ENCODE measurements at places on chromosomes 6 and 20.
A peak's percentile ranks its signal among the peaks of the same experiment; 100 is the strongest.

DNA sequence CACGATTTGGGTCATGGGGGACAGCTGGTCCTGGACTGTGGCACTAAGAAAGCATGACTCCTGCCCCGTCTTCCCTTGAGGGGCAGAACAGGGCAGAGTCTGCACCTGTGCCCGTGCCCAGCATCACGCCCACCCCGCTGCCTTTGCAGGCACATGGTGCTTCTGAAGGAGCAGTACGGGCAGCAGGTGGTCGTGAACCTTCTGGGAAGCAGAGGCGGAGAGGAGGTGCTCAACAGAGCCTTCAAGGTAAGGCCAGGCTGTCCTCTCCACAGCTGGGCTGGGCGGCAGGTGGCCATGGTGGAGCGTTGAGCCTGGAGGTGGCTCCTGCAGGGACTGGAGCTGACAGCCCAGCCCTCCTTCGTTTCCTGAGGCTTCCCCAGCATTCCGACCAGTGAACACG is 77.4 kb downstream of the SYNJ2 start:
- no peak for DNase-seq

DNA sequence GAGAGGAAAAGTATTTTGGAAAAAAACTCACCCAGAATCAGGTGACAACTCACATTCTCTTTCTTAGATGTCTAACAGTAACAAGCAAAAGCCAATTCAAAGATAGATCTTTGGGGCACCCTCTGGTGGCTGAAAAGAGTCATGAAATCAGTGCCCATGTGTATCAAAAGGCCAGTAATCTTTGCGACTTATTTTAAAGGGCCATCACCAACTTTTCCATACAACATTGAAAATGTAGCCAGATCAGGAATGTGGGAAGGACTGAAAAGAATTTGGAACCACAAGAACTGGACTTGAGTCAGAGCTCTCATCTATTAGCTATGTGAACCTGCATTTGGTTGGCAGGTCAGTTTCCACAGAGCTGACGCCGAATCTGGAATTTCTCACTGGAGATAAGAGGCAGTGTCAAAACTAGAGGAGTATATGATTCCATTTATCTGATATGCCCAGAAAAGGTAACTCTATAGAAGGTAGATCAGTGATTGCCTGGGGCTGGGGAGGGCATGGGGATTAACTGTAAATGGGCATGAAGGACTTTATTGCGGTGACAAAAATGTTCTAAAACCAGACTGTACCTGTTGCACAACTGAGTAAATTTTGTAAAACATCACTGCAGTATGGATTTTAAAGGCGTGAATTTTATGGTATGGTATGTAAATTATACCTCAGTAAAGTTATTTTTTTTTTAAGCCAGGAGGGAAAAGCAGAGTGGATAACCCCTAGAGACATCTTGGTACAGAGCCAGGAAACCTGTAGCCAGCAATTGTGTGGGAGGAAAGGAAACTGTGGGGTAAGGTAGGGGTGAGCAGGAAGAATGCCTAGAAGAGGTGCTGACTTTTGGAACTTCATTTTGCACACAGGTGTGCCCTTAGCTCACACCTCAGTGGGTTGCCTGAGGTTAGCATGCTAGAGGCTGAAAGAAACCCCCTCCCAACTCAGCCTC is 117.1 kb upstream of the ASF1A start:
- peak; percentile 27 for DNase-seq

DNA sequence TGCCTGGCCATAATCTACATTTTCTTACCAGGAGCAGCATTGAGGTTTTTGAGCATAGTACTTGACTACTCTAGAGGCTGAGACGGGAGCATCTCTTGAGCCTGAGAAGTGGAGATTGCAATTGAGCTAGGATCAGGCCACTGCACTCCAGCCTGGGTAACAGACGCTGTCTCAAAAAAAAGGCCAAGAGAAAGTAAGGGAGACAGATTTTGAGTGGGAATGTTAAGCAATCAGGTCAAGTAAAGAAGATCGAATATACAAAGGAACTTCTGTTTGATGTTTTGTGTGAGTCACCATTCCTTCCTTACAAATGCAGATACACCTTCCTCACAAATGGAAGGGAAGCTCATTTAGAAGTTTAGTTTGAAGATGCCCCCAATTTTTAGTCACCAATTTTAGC is 4.4 kb downstream of the PNRC1 start:
- no peak for DNase-seq

- no peak for DNase-seq
These were observed 501.7 kb upstream of the JARID2 start for GRCh38 chr6:14744212-14744556.

DNA sequence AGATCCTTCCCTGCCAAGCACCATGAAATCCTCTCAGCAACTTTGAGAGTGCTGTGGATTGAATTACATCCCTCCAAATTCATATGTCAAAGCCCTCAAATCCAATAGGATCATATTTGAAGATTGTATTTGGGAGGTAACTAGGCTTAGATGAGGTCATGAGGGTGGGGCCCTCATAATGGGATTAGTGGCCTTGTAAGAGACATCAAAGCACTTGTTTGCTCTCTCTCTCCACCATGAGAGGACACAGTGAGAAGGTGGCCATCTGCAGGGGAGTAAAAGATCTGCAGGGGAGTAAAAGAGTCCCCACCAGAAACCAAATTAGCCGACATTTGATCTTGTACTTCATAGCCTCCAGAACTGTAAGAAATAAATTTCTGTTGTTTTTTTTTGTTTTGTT is 298.2 kb downstream of the SAMD5 start:
- DNase-seq, result no peak

- DNase-seq, result no peak
These were observed 600.6 kb upstream of the CHD6 start for GRCh38 chr20:42218621-42219374.

DNA sequence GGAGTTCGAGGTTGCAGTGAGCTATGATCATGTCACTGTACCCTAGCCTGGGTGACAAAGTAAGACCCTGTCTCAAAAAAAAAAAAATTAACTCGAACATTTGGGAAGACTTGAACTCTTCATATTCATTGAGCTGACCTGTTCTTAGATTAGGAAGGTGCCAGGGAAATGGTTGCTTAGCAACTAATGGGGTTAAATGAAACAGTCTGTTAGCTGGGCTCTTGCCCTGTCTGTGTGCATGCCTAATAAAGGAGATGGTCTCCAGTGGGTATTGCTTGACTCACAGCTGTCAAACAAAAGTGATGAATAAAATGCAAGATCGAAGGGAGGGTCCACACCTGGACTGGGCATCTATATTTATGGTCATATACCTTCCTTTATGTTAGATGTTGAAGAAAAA is 101.8 kb downstream of the KLHL32 start:
- no peak for DNase-seq

- no peak for DNase-seq
These were observed 71.9 kb downstream of the SRC start for GRCh38 chr20:37417617-37418467.

- DNase-seq, result no peak
These were observed 9.5 kb upstream of the TP53RK start for GRCh38 chr20:46698788-46699187.

- DNase-seq, result no peak
These were observed 14.5 kb downstream of the CD109 start for GRCh38 chr6:73710470-73710869.

DNA sequence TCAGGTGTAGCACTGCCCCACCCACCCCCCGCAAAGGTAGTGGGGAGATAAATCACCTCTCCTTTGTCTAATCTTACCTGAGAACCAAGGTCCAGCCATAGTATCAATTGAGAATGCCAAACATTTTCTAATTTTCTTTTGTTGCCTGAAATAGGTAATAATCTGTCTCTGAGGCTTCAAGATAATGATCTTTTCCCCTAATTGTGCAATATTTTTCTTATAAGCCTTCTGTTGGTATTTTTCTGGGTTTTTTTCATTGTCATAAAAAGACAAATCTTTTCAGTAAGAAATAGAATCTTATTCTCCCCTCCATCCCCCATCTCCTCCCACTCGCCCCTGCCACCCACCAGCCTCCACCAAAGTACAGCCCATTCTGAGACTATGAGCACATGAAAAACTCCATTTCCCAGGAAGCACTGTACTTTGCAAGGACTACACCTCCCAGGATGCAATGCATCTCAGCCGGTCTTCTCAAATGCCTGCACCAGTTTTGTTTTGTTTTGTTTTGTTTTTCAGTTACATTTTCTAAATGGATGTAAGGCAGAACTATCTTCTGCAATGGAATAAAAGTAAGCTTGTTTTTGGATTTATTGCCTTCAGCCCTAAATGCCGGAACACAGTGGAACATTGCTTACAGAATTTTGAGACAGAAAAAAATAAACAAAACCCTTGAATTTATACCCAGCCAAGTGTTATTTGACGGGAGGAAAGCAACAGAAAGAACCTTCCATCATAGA is 268.0 kb downstream of the TFAP2A start:
- DNase-seq, result no peak

- DNase-seq, result no peak
These were observed 21.0 kb upstream of the RNF24 start for GRCh38 chr20:4036351-4036750.

- DNase-seq, result no peak
These were observed 17.5 kb upstream of the SLC22A2 start for GRCh38 chr6:160276126-160276525.

DNA sequence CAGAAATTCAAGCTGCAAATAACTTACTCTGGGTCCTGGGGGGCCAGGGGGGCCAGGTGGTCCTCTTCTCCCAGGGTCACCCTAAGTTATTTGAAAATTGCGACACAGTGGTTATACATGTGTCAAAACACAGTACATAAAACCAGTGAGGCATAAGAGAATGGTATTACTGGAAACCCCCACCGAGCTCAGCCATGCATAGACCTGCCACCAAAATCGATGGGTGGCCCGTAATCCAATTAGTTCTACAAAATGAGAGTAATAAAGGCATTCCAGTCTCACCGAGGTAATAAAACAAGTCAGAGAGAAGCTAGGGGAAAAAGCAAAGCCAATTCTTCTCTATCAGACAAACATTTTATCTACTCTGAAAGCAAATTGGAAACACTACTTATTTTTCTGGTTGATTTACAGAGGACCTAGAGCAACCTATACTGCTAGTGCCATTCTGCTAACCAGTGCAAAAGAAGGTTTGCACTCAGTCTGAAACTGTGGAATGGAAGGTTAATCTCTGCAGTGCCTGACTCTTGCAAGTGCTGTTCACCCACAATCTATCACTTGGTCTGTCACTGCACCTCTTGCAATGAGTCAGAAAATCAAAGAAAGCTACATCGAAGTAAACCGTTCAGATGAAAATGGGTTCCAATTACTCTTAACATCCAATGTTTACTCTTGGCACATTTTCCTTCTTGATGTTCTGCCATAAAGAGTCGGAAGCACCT is 32.4 kb downstream of the COL9A1 start:
- no peak for DNase-seq

GRCh38 chr6:50655848-50656453 is 57.4 kb upstream of the TFAP2D start:
- DNase-seq, result no peak

DNA sequence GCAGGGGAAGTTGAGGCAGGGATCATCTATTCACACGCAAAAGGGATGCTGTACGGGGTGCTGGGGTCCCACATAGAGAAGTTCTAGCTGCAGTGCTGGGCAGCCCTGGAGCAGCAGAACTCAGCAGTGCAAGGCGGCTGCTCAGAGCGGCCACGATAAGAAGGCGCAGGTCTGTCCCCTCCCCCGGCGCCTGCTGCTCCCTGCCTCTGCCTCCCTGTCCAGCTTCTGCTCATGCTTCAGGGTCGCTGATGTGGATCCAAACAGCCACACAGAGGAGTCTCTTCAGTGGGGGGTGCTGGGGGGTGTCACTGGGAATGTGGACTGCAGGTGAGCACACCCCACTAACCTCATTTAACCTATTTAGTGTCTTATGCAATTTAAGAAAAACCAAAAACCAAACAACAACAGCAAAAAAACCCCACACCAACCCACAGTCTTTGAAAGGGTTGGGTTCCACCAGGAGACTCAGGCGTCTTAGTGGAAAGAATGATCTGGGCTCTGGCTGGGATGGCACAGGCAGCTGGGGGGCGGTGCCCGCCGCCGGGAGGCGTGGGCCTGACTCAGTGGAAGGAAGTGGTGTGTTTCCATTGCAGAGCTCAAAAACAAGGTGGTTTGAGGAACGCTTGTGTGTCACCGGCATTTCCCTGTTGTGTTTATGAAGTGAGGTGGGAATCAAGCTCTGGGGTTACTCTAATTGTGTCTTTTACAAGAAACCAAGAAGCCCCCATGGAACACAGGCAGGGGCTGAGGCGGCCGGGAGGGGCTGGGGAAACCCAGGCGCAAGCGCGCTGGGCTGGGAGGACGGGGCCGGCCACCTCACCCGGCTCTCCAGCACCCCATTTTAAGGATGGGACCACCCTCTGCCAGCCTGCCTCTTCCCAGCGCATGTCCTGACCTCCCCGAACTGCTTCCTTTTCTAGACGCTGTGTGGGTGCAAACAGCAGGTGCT is 55.1 kb downstream of the IRF4 start:
- DNase-seq, result peak; percentile 93

DNA sequence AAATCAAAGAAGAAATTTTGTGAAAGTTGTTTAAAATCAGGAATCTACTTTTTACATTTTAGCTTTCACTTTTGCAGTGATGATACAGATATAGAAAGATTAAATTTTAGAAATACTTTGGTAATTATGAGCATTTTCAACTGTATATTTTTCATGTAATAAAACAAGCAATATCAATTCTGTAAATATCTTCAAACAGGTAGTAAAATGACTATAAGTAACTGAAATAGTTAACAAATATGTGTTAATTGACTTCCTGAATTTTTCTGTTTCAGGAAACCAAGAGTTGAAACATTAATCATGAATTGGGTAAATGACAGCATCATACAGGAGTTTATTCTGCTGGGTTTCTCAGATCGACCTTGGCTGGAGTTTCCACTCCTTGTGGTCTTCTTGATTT is at the start of gene OR2B6:
Gene OR2B6, plus strand, starts transcription at position 301 of the 400 bp plus-strand sequence. Its CDS starts 0 bp downstream, at position 301.
- DNase-seq, result no peak

- DNase-seq, result peak; percentile 4
These were observed 283.0 kb downstream of the TSHZ2 start for GRCh38 chr20:53255102-53255710.

Measured in stimulated activated naive CD4-positive, alpha-beta T cell treated with Interleukin-2 at 50 U/mL for 16 hours (primary cell).